Caco-2 (cell line): ENCODE measurements at places on chromosomes 6 and 20. TPM values are rescaled to one million over a fixed set of nuclear protein-coding genes. Genes with fewer than 3 reads are reported as not detected.

Gene SLC16A10
- 13.6 and 14.2 TPM in 2 replicates for total RNA-seq

DNA sequence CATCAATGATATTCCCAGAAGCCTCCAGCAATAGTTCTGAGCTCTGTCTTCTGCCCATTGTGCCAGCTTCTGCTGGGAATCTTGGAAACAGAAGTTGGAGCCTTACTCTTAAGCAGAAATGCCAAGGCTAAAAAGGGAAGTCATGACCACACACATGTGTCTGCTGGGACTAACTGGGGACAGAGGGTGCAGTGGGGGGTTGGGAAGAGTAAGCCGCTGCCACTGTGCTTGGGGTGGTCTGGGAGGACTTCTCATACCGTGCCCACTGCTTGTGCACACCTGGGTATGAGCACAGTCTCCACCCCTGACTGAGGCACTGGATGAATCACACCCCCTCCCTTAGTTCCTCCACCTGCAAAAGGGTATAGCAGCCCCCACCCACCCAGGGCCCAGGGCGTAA, 90.7 kb downstream of the CDC5L start:
- DNase-seq, result no peak

- no peak for DNase-seq
Observed at GRCh38 chr20:22383156-22383555, 201.2 kb downstream of the FOXA2 start.

Gene TNF
- not detected in 2 replicates for total RNA-seq

Gene CBLN4
- total RNA-seq, result not detected in 2 replicates

DNA sequence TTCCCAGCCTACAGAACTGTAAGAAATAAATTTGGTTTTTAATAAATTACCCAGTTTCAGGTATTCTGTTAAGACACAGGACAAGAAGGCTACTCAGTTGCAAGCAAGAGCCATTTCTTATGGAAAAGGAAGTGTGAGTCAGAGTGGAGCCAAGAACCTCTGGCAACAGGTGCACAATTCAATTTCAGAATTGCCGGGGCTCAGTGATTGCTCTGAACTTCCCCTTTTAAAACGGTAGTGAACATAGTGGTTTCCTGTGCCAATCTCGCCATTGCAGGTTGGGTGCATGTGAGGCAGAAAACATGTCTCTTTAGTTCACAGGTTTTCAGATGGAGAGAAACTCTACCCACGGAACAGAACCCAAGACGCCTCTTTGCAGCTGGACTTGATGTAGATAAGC, 16.4 kb downstream of the PIGT start:
- DNase-seq, result no peak

Gene RAB5IF
- total RNA-seq, result 279 and 282 TPM in 2 replicates

- no peak for DNase-seq
Observed at GRCh38 chr6:143117108-143117507, 56.4 kb downstream of the AIG1 start.

GRCh38 chr6:139017227-139017626, 11.3 kb upstream of the ABRACL start:
- DNase-seq, result no peak

DNA sequence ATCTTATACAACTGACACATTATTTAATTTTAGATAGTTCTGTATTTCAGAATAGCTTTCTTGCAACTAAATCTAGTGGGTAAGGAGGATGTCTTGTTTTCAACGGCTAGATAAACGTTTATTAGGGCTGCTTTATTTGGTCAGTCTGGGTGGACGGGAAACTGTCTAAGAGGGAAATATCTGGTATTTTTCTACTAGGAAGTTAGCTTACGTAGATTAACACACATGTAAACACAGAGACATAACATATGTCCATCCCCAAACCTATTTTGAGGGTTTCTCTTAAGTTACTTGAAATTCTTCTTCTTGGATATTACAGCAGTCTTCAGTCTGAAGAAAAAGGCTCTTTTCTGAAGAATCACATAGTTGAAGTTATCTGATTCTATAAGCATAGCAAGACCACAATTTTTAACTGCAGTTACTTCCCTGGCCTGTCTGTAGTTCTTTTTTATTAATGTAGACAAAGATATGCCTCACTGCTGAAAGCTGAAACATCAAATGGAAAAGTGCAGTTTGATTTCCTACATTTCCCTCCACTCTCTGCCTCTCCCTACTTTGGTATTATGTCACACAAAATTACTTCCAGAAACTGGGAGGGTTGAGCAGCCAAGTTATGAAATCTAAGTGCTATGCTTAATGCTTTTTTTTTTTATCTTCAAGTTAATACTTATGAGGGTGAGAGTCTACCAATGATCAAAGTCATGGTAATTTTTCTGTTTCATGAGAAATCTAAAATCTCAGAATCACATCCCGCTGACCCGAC, 37.4 kb downstream of the PLAGL1 start:
- no peak for DNase-seq

GRCh38 chr6:113457198-113457597, 399.9 kb upstream of the MARCKS start:
- DNase-seq, result no peak

DNA sequence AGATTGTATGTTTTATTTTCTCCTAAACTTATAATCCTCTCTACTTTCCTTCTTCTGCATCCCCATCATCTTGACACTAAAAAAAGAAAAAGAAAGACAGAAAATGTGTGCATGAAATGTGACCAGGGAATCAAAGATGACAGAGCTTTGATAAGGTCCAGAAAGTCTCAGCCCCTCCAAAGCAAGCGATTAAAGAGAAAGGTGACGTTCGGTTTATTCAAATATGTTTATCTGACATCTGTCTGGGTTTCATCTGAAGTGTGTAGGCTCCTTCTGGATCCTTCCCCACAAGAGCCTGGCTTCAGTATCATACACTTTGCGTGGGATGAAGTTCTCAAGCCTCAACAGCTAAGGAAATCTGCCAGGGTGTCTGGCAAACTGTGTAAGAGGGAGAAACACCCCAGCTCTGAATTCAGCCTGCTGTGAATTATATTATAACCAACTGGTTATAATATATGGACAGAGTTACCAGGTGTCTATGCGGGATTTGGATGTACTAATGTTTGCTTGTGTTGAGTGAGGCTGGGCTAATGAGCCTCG, 263.0 kb downstream of the ZNF217 start:
- DNase-seq, result no peak

Gene NHLRC1
- 1.6 and 2.1 TPM in 2 replicates for total RNA-seq

DNA sequence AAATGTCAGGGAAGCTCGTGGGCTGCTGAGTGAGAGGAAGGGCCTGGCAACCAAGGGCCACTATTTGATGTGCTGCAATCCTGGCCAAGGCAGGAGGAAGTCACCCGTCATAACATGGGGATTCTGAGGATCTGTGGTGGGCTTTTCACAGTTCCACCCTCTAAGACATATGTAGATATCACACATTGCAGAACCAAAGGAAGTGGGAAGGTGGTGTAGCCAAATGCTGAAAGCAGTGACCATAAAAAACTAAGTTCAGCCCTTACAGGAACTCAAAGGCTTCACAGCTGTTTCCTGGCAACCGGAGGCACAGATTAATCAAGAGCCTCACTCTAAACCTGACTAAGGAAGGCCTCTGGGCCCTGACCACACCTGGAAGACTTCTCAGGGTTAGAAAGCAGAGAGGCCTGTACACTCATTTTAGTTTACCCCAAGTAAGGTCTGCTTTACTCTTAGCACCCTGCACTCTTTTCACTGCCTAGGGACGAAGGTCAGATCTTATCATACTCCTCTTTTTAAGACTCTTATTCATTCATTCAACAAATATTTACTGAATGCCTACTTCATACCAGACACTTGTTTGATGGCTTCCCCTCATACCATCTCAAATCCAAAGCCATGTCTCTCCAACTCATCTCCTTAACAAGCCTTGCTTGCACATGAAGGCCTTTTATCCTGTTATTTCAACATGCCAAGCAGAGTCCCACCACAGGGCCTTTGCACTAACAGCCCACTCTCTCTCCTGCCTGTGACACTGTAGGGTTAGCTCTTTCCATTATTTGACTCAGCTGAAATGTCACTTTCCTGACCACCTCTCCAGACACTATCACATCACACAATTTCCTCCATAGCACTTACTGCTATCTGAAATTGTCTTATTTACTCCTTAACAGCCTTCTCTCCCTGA, 2.6 kb downstream of the UBE2V1 start:
- peak; percentile 80 for DNase-seq

Gene TCF21
- total RNA-seq, result not detected in 2 replicates

GRCh38 chr6:163572612-163573011, 158.1 kb downstream of the QKI start:
- DNase-seq, result no peak

Gene DTD1
- total RNA-seq, result 90.0 and 109 TPM in 2 replicates

- DNase-seq, result no peak
Observed at GRCh38 chr6:31525553-31525931, 3.2 kb upstream of the MCCD1 start.

DNA sequence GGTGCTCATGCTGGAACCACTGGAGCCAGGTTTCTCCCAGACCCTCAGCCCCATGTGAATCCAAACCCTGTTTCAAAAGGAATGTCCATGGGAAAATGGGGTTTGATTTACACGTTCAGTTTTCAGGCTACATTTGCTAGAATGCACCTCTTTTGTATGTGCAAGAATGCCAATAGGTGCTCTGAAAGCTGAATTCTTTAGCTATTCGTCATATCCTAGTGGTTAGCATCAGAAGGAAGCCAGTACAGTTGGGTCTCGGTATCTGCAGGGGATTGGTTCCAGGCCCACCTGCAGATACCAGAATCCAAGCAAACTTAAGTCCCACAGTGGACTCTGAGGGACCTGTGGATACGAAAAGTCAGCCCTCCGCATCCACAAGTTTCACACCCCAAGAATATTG, 93.4 kb downstream of the UST start:
- no peak for DNase-seq

- DNase-seq, result no peak
Observed at GRCh38 chr6:125346201-125346925, 44.6 kb upstream of the HDDC2 start.

Gene DACT2
- total RNA-seq, result 18.6 and 21.1 TPM in 2 replicates

Gene HLA-DMB
- not detected in 2 replicates for total RNA-seq

- DNase-seq, result no peak
Observed at GRCh38 chr20:52675375-52675774, 296.8 kb upstream of the TSHZ2 start.

GRCh38 chr20:25579081-25579770, 6.1 kb downstream of the NINL start:
- no peak for DNase-seq

- no peak for DNase-seq
Observed at GRCh38 chr6:74346936-74347535, 651.0 kb downstream of the CD109 start.

Gene CEP162
- total RNA-seq, result 6.8 and 7.3 TPM in 2 replicates

Gene SMIM26
- total RNA-seq, result 96.2 and 99.3 TPM in 2 replicates

- no peak for DNase-seq
Observed at GRCh38 chr20:50408526-50409364, 101.4 kb upstream of the PTPN1 start.

Gene UST
- total RNA-seq, result not detected in 2 replicates

Gene SIRPB2
- not detected in 2 replicates for total RNA-seq

- no peak for DNase-seq
Observed at GRCh38 chr6:111739257-111739696, 133.6 kb upstream of the TRAF3IP2 start.

DNA sequence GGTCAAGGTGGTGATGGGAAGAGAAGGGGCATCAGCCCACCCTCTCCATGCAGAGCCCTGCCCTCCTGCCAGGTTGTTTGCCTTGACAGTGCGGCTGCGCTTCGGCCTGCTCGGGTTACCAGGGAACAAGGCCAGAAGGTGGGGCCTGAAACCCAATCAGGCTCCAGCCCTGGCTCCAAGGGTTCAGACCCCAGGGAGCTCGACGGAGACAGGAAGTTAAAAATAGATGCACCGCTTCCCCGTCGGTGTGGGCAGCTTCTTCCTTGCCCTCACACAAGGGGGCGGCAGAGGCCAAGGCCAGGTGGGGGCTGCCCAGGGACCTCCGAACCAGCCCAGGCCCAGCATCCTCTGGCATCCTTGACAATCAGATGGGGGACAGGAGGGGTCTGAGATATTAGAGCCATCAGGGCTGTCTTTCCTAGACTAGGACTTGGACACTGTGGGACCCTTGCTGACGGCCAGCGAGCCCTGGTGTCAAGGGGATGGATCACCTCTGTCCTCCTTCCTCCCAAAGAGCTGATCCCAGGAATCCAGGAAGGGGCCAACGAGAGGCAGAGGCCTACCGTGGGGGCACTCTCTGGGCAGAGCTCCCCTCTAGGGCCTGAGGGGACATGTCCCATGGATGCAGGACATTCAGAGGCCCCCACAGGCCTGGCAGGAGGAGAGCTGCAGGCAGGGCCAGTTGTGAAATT, 65.2 kb downstream of the RIPOR3 start:
- peak; percentile 91 for DNase-seq

Gene BPI
- total RNA-seq, result not detected in 2 replicates

GRCh38 chr20:62641321-62642050, 817 bp upstream of the SLCO4A1 start:
- no peak for DNase-seq

- no peak for DNase-seq
Observed at GRCh38 chr6:43739642-43740091, 30.3 kb upstream of the VEGFA start.

DNA sequence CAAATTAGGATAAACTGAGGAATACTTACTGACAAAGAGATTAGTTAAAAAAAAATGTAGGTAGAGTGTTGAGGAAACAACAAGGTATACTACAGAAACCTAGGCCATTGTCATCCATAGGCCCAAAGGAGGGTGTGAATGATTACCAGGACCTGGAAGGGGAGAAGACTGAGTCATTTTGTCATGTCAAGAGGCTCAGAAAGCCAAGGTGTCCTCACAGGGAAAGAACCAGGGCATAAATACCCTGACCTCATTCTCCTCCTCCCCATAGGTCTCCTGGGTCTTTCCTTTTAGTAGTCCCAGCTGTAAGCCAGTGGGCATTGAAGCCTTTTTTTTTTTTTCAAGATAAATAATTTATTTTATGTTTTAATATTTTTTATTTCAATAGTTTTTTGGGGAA, 582.1 kb upstream of the JAG1 start:
- DNase-seq, result no peak

GRCh38 chr6:118725944-118726343, 74.6 kb upstream of the CEP85L start:
- no peak for DNase-seq

- no peak for DNase-seq
Observed at GRCh38 chr6:151400473-151400872, 9.1 kb upstream of the ZBTB2 start.

Gene HLA-DRB1
- not detected in 2 replicates for total RNA-seq

- DNase-seq, result no peak
Observed at GRCh38 chr6:107561306-107561705, 71.4 kb downstream of the SOBP start.

Gene ZC3H12D
- 0.57 and 0.65 TPM in 2 replicates for total RNA-seq

DNA sequence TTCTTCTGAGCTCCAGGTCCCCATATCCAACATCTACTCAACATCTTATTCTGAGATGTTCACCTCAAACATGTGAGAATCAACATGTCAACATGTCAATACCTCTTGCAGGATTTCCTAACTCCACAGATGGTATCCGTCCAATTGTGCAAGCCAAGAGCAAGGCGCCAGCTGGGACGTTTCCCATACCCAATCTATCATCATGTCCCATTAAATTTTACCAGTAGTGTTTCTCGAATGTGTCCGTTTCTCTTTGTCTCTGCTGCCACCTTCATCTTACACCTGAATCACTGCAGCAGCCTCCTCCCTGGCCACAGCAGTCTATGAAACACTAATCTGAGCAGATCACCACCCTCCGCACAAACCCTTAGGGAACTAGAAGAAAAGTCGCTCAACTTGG, 78.0 kb upstream of the RPS6KA2 start:
- DNase-seq, result no peak
